ENCODE measurements at places on chromosomes 4 and X. TPM values are rescaled to one million over a fixed set of nuclear protein-coding genes. Genes with fewer than 3 reads are reported as not detected.

GRCh38 chr4:158895797-158896576, 127.2 kb downstream of the FNIP2 start:
- peaks cover 10% of the 10 kb centered on the region for H3K4me1 ChIP-seq
- H3K27me3 ChIP-seq = peaks cover 3% of the 10 kb centered on the region
- peak; percentile 18 for DNase-seq
- no peak overlapping the region for H3K27ac ChIP-seq
- peaks cover 39% of the 10 kb centered on the region for H3K36me3 ChIP-seq
- H3K4me3 ChIP-seq = no peak overlapping the region

DNA sequence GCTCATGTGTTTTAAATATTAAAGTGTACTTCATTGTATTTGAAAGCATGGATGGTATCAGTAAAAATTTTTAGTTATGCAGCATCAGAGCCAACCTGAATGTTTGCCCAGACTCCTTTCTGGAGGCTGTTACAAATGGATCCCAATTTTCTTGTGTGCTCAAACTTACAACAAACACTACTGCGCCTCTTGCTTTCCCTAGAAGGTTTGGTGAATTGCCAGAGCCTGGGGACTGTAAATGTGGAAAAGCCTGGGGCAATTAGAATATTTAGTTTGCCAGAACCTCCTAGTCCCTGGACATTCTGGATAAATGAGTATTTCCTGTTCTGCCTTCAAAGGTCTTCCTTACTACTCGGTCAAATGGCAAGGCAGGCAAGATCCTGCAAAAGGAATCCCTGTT, 4.8 kb downstream of the CAPN6 start:
- H3K27ac ChIP-seq = no peak overlapping the region
- no peak for DNase-seq
- H3K36me3 ChIP-seq = no peaks in the 10 kb centered on the region
- no peaks in the 10 kb centered on the region for H3K4me1 ChIP-seq
- no peaks in the 10 kb centered on the region for H3K27me3 ChIP-seq

GRCh38 chr4:128974136-128974581, 119.2 kb downstream of the SCLT1 start:
- no peak overlapping the region for H3K4me3 ChIP-seq
- H3K36me3 ChIP-seq = peaks cover under 1% of the 10 kb centered on the region
- H3K27ac ChIP-seq = no peak overlapping the region
- peak; percentile 17 for DNase-seq
- H3K27me3 ChIP-seq = no peaks in the 10 kb centered on the region
- H3K4me1 ChIP-seq = peaks cover 7% of the 10 kb centered on the region

- no peak overlapping the region for H3K27ac ChIP-seq
- peaks cover 2% of the 10 kb centered on the region for H3K27me3 ChIP-seq
- H3K36me3 ChIP-seq = no peaks in the 10 kb centered on the region
- no peak for DNase-seq
- no peaks in the 10 kb centered on the region for H3K4me1 ChIP-seq
Observed at GRCh38 chr4:55615008-55615407, 21.1 kb downstream of the NMU start.

DNA sequence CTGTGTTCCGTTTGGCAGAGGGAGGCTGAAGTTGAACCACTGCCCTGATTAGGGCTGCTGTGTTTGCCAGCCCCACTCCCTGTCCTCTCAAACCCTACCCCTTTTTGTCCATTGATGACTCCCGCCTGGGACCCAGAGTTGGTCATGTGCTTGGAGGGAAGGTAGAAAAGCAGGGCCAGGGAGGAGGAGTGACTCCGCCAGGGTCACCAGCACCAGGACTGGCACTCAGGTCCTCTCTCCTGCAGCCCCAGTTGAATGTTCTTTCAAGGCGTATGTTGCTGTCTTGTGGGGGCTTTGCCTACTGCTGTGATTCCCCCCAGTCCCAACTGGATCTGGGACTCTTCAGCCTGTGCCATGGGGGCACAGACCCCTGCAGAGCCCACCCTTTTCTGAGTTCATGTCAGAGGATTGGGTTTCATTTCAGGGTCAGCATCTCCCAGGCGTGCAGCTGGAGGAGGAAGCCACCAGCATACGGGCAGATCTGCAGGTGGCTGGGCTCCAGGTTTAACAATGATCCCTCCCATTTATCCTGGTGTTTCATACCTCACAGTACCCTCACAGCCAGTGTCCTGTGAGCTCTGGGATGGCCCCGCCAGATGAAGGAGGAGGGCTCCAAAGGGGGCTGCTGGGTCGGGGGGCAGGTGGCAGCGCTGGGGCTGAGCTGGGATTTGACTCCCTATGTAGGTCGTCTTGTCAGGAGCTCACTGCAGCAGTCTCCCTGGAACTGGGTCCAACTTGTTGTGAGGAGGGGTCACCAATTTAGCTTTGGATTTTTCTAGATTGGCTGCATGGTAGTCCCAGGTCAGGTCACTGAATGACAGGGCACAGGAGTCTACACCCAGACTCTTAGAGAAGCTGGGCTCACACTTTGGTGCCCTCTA, 55.7 kb downstream of the MSX1 start:
- peaks cover 9% of the 10 kb centered on the region for H3K27me3 ChIP-seq
- H3K27ac ChIP-seq = no peak overlapping the region
- H3K36me3 ChIP-seq = no peaks in the 10 kb centered on the region
- H3K4me1 ChIP-seq = no peaks in the 10 kb centered on the region
- DNase-seq = no peak

DNA sequence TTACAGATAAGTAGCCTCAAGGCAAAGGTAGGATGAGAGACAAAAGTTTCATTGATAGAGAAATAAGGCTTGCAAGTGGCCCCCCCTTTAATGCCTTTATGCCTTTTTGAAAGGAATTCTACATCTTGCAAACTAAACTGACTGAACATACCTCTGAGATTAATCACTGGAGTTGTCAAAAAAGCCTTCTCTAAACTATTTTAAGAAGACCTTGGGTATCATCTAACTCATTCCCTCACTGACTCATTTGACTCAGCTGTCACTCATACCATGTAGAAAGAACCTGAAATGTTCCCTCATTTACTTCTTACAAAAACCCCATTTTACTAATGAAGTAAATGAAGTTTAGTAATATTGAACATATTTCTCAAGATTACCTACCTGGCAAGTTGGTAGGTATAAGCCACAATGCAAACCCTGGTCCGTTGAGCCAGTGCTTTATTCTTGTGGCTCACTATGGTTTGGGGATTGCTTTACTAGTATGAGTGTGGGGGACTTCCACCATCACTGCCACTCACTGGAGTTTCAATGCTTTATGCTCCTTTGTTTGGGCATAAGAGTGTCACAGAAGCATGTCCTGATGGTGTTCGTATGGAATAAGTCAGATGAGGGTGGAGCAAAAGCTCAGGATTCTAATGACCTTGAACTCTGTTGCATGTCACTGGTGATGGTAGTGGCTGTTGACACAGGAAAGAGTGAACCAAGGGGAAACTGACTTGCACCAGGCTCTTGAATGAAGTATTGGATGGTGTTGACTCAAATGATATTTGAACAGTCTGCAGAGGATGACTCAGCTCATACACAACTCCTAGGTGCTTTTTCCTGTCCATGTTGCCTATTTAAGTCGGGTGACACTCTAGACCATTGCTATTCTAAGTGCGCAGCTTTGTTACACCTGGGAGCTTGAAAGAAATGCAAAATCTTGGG, 305.5 kb upstream of the EMCN start:
- no peak overlapping the region for H3K4me3 ChIP-seq
- DNase-seq = peak; percentile 28
- peaks cover under 1% of the 10 kb centered on the region for H3K27me3 ChIP-seq
- no peaks in the 10 kb centered on the region for H3K36me3 ChIP-seq
- no peak overlapping the region for H3K27ac ChIP-seq

DNA sequence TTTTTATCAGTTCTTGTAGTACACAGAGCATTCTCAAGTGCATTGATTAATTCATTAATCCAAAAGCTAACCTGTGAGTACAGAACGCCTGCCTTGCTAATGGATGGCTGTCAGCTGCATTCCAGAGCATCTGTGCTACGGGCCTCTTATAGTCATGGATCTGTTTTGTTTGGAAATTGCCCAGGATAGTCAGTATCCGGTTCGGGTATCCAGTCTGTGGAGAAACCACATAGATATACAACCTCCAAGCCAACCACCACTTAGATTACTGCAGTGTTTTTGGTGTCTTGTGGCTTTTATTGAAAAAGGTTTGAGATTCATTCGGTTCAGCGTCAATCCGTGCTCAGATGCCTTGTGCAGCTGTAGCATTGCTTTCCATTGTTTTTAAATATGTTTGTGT, 4.0 kb downstream of the LAP3 start:
- peaks cover 12% of the 10 kb centered on the region for H3K36me3 ChIP-seq
- no peak overlapping the region for H3K4me3 ChIP-seq
- peaks cover 14% of the 10 kb centered on the region for H3K4me1 ChIP-seq
- DNase-seq = no peak

- no peaks in the 10 kb centered on the region for H3K27me3 ChIP-seq
- no peaks in the 10 kb centered on the region for H3K36me3 ChIP-seq
- H3K4me3 ChIP-seq = no peak overlapping the region
- no peaks in the 10 kb centered on the region for H3K4me1 ChIP-seq
- H3K27ac ChIP-seq = no peak overlapping the region
- DNase-seq = no peak
Observed at GRCh38 chrX:117522725-117523700, 593.6 kb downstream of the KLHL13 start.

DNA sequence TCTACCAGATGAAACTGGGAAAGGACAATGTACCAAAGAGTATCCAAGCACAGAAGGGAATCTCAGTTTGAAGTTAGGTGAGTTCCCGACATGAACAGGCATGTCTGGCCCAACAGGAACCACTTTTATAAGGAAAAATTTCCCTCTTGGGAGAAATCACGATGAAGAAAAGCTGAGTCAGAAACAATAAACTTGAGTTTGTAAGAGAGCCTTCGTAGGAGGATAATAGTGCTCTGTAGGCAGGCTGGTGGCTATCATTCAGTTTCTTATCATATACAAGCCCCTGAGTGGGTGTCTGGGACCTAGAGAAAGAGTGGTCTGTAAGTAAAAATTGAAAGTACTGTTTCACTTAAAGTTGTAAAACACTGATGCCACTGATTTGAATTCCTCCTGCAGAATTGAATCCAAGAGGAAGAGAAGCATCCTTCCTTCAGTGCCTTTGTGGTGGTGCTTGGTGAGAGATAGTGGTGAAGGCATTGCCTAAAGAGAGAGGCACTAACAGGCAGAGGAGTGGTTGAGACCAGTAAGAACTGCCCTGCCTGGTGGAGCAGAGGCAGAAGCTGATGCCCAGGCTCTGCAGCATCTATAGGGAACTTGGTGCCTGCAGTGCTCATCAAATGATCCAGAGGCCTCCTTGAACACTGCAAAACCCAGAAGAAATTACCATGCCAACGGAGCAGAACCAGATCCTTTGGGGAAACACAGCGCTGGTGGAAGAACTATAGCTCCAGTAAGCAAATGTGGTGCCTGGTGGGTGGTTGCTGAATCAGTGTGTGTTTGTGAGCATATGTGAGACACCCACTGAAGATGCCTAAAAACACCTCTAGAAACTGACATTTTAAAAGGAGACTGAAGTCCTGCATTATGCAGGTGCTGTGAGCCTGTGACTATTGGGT, 31.7 kb upstream of the METAP1 start:
- peaks cover 1% of the 10 kb centered on the region for H3K27me3 ChIP-seq
- H3K27ac ChIP-seq = peak overlapping the region; percentile 72
- peak overlapping the region; percentile 47 for H3K4me3 ChIP-seq
- peaks cover 3% of the 10 kb centered on the region for H3K36me3 ChIP-seq
- DNase-seq = no peak

DNA sequence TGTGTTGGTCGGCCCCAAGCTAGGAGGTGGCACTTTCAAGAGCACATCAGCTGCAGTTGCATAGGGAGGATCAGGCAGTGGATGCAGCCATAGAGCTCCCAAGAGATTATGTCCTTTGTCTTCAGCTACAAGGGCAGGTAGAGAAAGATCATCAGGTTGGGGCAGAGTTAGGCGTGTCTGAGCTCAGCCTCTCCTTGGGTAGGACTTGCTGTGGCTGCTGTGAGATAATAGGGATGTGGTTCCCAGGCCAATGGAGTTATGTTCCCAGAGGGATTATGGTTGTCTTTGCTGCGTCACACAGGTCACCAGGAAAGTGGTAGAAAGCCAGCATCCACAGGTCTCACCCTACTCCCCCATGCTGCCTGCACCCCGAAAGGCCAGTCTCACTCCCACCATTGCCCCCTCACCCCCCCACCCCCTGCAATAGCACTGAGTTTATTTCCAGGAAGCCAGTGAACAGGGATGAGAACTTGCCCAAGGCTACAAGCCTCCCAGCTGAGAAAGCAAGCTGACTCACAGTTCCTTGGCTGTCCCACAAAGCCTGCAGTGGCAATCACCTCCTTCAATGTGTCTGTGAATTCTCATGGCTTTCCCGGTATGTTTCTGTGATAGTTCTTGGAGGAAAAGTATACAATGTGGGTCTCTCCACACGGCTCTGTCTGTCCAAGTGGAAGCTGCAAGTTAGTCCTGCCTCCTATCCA, 148.4 kb downstream of the STPG2 start:
- H3K27me3 ChIP-seq = no peaks in the 10 kb centered on the region
- H3K4me1 ChIP-seq = no peaks in the 10 kb centered on the region
- no peak for DNase-seq
- no peak overlapping the region for H3K27ac ChIP-seq
- H3K36me3 ChIP-seq = no peaks in the 10 kb centered on the region
- no peak overlapping the region for H3K4me3 ChIP-seq

DNA sequence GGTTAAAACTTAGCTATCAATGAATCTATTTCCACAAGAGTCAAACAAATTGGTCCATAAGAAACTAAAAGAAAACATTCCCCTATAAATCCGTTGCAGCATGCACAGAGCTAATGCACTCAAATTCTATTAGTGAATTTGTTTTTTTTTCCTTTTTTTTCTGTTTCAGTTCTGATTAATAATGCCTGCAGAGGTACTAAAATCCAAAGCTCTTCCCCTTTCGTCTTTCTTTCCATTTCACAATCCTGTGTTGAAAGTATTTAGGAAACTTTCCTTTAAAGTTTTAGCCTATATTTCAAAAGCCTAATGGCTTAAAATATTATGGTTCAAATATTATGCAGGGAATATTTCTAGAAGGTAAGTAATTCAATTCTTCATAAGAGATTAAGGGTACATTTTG, 45.9 kb upstream of the VEGFD start:
- no peak overlapping the region for H3K27ac ChIP-seq
- no peaks in the 10 kb centered on the region for H3K27me3 ChIP-seq
- no peak overlapping the region for H3K4me3 ChIP-seq
- H3K36me3 ChIP-seq = no peaks in the 10 kb centered on the region

DNA sequence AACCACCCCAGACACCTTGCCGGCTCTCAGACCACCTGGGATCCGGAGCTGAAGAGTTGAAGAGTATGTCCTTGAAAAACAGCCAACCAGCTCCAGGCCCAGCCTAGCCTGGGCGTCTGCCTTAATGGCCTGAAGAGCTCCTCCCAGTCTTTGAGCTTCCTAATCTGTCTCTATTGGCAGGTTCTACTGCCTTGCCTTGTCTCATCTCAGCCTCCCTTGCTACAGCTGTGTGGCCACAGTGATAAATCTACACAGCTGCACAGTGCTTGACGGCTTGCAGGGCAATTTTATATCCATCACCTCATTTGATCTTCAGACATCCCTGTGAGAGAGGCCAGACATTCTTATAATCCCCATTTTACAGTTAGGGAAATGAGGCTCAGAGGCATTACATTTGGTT, 19.9 kb downstream of the AWAT2 start:
- peaks cover 27% of the 10 kb centered on the region for H3K4me1 ChIP-seq
- no peaks in the 10 kb centered on the region for H3K36me3 ChIP-seq
- no peak overlapping the region for H3K4me3 ChIP-seq
- DNase-seq = no peak
- H3K27me3 ChIP-seq = no peaks in the 10 kb centered on the region
- no peak overlapping the region for H3K27ac ChIP-seq

- no peak overlapping the region for H3K4me3 ChIP-seq
- H3K36me3 ChIP-seq = no peaks in the 10 kb centered on the region
- DNase-seq = no peak
Observed at GRCh38 chr4:65924843-65925242, 254.6 kb upstream of the EPHA5 start.

Gene SSX4B
- total RNA-seq = not detected

Gene PIGA
- total RNA-seq = 4.7 TPM

Gene HTR2C
- not detected for total RNA-seq

Gene GAGE13
- total RNA-seq = not detected

Gene SULT1B1
- total RNA-seq = not detected

Gene DCX
- total RNA-seq = not detected

Gene NAA11
- total RNA-seq = not detected

Data from HFFc6 (cell line).